ENCODE measurements at places on chromosomes 2 and 18.

- peaks cover 5% of the 10 kb centered on the region for H3K36me3 ChIP-seq
- H3K27me3 ChIP-seq, result no peaks in the 10 kb centered on the region
- DNase-seq, result no peak
- H3K4me1 ChIP-seq, result peaks cover 21% of the 10 kb centered on the region
- no peak overlapping the region for H3K4me3 ChIP-seq
Measured at GRCh38 chr18:3212657-3213056, 7.1 kb downstream of the MYOM1 start.

GRCh38 chr18:58532972-58533371, 95.9 kb downstream of the ALPK2 start:
- H3K36me3 ChIP-seq, result no peaks in the 10 kb centered on the region
- no peak overlapping the region for H3K4me3 ChIP-seq
- no peak overlapping the region for H3K27ac ChIP-seq
- peaks cover 7% of the 10 kb centered on the region for H3K27me3 ChIP-seq

DNA sequence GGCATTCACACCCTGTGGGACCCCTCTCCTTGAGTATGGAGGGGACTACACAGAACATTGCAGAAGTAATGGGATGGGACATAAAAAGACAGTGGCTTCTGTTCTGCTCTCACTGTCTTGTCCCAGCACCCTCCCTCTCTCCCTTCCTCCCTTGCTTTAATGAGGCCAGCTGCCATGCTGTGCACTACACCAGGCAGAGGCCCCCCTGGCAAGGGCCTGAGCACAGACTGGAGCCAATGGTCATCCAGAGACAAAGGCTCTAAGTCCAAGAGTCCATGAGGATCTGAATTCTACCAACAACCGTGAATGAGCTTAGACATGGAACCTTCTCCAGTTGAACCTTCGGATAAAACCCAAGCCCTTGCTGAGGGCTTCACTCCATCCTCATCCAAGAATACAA, 263.0 kb downstream of the NDUFA10 start:
- no peaks in the 10 kb centered on the region for H3K4me1 ChIP-seq
- no peak for DNase-seq
- no peak overlapping the region for H3K4me3 ChIP-seq

GRCh38 chr2:190469771-190470170, 61.6 kb downstream of the MFSD6 start:
- peaks cover 21% of the 10 kb centered on the region for H3K4me1 ChIP-seq
- H3K36me3 ChIP-seq, result peaks cover 58% of the 10 kb centered on the region
- H3K4me3 ChIP-seq, result no peak overlapping the region
- no peak overlapping the region for H3K27ac ChIP-seq

- no peak overlapping the region for H3K27ac ChIP-seq
- H3K36me3 ChIP-seq, result no peaks in the 10 kb centered on the region
- no peak overlapping the region for H3K4me3 ChIP-seq
- no peaks in the 10 kb centered on the region for H3K4me1 ChIP-seq
Measured at GRCh38 chr18:73719611-73720010, 428.0 kb downstream of the FBXO15 start.

DNA sequence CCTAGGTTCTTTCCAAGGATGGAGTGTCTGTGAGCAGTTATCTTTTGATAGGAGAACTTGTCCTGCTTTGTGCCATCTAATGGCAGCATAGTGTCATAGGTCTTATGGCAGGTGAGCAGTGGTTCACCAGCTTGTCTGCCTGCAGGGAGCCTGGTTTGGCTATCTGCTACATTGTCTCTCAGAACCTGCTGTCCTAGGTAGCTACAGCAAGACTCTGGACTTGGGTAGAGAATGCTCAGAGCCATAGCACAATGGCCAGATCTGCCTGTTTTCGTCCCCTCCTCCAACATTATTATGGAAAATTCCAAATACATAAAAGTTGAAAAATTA, 28.3 kb downstream of the AGFG1 start:
- peaks cover 10% of the 10 kb centered on the region for H3K4me1 ChIP-seq
- H3K27me3 ChIP-seq, result no peaks in the 10 kb centered on the region
- DNase-seq, result no peak
- H3K4me3 ChIP-seq, result no peak overlapping the region
- H3K27ac ChIP-seq, result no peak overlapping the region
- H3K36me3 ChIP-seq, result peaks cover 28% of the 10 kb centered on the region

DNA sequence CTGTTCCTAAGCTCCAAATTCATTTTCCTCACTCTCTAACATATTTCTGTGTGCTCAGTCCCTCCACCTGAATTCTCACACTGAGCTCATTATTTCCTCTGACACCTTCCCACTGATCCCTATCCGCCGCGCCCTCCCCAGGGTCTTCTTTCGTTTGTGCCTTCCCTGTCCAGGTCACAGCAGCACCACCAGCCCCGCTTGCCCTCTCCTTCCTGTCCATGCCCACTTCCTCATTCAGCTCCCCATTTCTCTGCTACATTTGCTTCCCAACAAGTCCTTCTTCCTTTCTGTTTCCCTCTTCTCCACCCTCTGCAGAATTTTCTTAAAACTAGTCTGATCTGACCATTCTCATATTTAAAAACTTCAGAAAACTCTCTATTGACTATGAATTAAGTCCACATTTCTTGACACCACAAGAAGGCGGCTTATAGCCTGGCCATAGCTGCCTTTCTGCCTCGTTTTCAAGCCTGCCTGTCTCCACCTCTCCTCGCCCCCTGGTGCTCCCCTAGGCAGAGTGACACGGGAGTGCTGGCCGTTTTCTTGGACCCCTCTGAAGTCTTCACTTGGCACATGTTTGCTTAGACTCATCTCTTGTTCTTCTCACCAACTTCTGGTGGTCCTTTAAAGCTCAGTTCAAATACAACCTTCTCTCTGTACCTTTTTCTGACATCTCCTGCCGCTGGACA, 138.7 kb upstream of the BOD1L2 start:
- no peak overlapping the region for H3K27ac ChIP-seq
- no peaks in the 10 kb centered on the region for H3K27me3 ChIP-seq
- H3K36me3 ChIP-seq, result peaks cover 4% of the 10 kb centered on the region
- no peak for DNase-seq
- no peak overlapping the region for H3K4me3 ChIP-seq

DNA sequence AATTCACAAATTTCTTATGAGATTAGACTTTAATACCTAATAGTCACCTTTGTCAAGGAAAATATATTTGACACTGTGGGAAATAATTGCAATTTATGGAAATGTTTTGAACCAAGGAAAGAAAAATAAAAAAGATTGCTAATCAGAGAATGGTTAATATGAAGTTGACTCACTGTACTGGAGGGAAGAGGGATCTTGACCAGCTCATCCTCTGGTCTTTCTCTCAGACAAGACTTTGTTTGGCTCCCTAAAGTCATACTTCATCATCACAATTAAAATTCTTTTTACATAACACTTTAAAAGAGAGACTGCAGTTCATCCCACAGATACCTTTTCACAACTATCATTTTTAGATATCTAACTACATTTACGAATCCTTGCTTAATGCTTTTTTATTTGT, 538.5 kb upstream of the ZEB2 start:
- no peak for DNase-seq
- H3K4me3 ChIP-seq, result no peak overlapping the region

- peaks cover 24% of the 10 kb centered on the region for H3K4me1 ChIP-seq
- DNase-seq, result no peak
- H3K27ac ChIP-seq, result no peak overlapping the region
- H3K36me3 ChIP-seq, result peaks cover 48% of the 10 kb centered on the region
- H3K4me3 ChIP-seq, result no peak overlapping the region
Measured at GRCh38 chr2:231063347-231063746, 6.7 kb downstream of the PSMD1 start.
